Activated naive CD4-positive, alpha-beta T cell treated with anti-CD3 and anti-CD28 coated beads, Interleukin-2, amount 50 U/mL, for 16 hours (primary cell): ENCODE measurements at places on chromosomes 11 and 22.

DNA sequence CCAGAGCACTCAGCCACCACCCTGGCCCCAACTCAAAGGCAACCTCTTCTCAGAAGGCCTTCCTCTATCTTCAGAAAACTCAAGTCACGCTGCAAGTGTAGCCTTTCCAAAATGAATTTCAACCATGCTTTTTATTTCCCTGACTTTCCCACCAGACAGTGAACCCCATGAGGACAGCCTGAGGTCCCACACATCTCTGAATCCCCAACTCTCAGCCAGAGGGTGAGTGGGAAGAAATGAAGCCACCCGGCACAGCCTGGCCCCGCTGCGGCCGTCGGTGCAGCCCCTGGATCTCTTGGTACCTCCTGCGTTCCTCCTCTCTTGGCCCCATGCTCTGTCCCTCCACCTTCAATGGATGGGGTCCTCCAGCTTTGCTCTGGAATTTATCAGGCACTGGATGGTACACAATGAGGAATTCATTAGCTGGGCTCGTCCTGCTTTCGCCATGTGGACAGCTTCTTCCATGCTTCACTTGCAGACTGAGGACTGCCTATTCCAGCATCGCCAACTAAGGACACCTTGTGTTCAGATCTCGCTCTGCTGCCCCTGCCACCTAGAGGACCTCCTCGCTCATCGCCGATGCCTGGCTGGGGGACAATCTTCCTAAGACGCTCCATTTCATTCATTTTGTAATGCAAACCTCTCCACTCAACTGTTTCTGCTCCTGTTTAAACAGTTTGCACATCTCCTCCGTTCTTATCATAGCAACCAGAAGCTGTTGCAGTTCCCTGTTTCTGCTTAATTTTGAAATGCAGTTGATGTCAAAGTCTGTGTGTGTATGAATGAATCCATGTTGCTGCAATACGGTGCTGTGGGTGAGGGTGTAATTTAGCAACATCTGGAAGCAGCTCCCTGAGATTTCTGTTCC is 672.1 kb downstream of the TBC1D22A start:
- DNase-seq: no peak

- no peak for DNase-seq
Measured at GRCh38 chr11:115780646-115781362, 276.6 kb upstream of the CADM1 start.

GRCh38 chr11:12817681-12818332 is 143.6 kb downstream of the TEAD1 start:
- no peak for DNase-seq

DNA sequence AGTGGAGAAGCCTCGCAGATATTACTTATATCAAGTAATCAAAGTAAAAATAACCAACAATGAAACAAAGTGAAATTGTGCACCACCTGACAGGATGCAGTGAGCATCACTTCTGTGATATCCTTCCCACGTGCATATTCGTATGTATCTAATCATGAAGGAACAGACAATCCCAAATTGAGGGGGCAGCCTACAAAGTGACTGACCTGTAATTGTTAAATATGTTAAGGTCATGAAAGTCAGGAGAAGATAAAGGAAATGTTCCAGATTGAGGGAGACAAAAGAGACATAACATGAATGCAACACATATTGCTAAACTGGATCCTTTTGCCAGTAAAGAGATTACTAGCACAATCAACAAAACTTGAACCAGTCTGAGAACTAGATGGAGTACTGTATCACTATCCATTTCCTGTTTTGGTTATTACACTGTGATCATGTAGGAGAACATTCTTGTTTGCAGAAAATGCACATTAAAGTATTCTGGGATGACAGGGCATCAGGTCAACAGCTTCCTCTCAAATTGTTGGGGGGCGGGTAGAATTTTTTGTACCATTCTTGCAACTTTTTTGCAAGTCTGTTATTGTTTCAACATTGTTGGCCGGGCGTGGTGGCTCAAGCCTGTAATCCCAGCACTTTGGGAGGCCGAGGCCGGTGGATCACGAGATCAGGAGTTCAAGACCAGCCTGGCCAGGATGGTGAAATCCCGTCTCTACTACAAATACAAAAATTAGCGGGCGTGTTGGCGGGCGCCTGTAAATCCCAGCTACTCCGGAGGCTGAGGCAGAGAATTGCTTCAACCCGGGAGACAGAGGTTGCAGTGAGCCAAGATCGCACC is 2.0 kb downstream of the SBF2 start:
- DNase-seq: no peak

DNA sequence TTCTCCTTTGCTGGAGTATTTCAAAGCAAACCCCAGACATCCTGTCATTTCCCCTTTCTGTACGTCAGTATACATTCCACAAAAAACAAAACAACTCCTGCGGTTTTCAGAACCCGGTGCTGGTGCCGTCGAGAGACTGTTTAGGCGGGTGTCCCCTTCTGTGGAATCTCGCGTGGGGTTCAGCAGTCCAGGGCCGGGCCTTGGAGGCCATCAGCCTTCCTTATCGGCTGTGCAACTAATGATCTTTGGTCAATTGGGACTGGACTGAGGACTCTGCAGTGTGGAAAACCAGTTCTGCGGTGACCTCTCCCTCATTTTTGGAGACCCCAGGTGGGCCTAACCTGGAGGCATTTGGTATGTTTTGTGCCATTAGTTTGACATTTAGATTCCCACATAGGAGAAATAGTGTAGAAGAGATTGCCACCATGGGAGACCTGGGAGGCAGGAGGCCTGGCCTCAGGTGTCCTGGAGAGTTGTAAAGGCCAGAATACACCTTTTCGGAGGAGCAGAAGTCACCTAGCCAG is 84.4 kb downstream of the TBC1D22A start:
- DNase-seq: no peak

DNA sequence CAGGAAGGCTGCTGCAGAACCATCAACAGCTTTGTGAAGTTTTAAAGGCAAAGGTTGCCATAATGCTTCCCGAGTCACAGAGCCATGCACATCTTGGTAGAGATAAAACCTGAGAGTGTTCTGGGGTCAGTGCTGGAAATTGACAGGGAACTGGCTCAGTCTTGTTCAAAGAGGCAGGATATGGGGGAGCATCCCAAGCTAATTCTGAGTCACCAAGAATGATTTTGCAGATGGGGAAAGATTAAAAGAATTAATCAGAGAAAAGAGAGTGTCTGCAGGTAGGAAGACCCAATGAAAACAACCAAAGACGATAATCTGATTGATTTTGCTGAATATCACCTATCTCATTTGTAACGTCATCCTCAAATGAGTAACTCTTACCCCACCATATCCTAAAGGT is 99.9 kb upstream of the CD44 start:
- no peak for DNase-seq

DNA sequence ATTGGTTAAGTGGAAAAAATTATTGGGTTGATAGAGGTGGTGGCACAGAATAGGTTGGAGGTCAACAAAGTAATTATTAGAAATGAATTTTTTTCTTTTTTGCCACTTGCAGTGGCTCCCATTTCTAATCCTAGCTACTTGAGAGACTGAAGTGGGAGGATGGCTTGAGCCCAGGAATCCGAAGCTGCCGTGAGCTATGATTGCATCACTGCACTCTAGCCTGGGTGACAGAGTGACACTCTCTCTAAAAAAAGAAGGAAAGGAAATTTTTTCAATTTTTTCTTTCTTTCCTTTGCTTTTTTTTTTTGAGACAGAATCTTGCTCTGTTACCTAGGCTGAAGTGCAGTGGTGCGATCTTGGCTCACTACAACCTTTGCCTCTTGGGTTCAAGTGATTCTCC is 2.2 kb upstream of the BCO2 start:
- no peak for DNase-seq
